ENCODE measurements at places on chromosomes 6 and 20. TPM values are rescaled to one million over a fixed set of nuclear protein-coding genes. Genes with fewer than 3 reads are reported as not detected.
A peak's percentile ranks its signal among the peaks of the same experiment; 100 is the strongest.

- H3K4me3 ChIP-seq, result peak overlapping the region; percentile 97
- H3K36me3 ChIP-seq, result no peaks in the 10 kb centered on the region
- no peak for DNase-seq
- peaks cover 7% of the 10 kb centered on the region for H3K27me3 ChIP-seq
- peaks cover 11% of the 10 kb centered on the region for H3K4me1 ChIP-seq
Measured at GRCh38 chr6:80105972-80106417, 476 bp upstream of the BCKDHB start.

ATRN gene
- 54.5 TPM for total RNA-seq

GRCh38 chr6:37077191-37077904 is 71.9 kb downstream of the FGD2 start:
- no peaks in the 10 kb centered on the region for H3K27me3 ChIP-seq
- peak overlapping the region; percentile 60 for H3K27ac ChIP-seq
- no peaks in the 10 kb centered on the region for H3K36me3 ChIP-seq
- no peak overlapping the region for H3K4me3 ChIP-seq

MACROD2 gene
- total RNA-seq, result 6.4 TPM

DNA sequence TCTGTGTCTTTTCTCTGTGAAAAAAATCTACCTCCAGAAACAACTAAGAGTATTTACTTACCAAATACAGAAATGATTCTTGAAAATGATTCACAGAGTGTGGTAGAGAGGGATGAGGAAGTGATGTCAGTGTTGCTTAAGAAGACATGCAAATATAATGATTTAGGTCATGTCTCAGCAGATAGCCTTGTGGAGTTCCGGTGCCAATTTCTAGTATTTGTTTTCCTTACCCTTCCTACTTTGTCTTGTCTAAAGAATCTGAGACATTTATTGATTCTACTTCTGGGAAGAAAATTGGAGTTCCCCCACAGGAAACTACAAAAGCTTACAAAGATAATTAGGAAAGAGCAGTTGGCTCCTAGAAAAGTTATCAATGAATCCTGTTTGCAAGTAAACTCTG is 68.8 kb downstream of the GJA1 start:
- no peaks in the 10 kb centered on the region for H3K27me3 ChIP-seq
- H3K4me1 ChIP-seq, result peaks cover 12% of the 10 kb centered on the region
- H3K4me3 ChIP-seq, result no peak overlapping the region
- H3K36me3 ChIP-seq, result no peaks in the 10 kb centered on the region

GRCh38 chr6:119040636-119041035 is 37.8 kb downstream of the FAM184A start:
- no peaks in the 10 kb centered on the region for H3K27me3 ChIP-seq
- no peaks in the 10 kb centered on the region for H3K36me3 ChIP-seq
- no peak overlapping the region for H3K4me3 ChIP-seq
- no peak overlapping the region for H3K27ac ChIP-seq
- H3K4me1 ChIP-seq, result peaks cover 27% of the 10 kb centered on the region
- DNase-seq, result no peak

All from progenitor cell of endocrine pancreas (in vitro differentiated cells).